ENCODE measurements at places on chromosomes 3 and 15.

- no peak for DNase-seq
Observed at GRCh38 chr3:108389372-108389771, 93.0 kb downstream of the HHLA2 start.

DNA sequence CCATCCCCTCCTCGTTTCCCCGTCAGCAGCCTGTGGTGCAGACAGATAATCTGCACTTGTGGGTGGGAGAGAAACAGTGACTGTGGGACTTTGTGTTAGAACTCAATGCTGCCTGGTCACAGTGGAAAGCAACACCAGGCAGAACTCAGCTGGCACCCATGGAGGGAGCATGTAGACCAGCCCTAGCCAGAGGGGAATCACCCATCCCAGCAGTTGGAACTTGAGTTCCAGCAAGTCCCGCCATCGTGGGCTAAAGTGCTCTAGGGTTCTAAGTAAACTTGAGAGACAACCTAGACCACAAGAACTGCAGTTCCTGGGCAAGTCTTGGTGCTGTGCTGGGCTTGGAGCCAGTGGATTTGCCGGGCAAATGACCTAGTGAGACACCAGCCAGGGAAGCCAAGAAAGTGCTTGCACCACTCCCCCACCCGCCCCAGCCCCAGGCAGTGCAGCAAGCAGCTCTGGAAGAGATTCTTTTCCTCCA, 24.4 kb downstream of the ISG20 start:
- no peak for DNase-seq

GRCh38 chr3:127069814-127070440, 87.0 kb downstream of the PLXNA1 start:
- DNase-seq = no peak

DNA sequence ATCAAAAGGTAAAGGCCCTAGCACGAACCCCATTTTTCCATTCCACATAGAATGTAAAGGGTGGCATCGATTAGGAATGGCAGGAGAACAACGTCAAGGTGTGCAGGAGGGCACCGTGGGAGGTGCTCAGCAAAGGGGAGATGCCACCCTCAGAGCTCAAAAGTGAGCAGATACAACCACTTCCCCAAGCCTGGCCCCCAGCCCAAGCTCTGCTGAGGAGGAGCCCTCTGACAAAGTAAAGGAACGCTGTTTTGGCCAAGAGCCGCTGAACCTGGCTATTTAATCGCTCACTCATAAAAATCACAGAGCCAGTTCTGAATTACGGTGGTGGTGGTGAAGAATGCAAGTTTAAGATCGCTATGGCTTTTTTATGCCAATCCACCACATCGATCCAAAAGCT, 12.4 kb downstream of the GNB5 start:
- no peak for DNase-seq
